Fibroblast of villous mesenchyme (primary cell): ENCODE measurements at places on chromosomes 7 and 10.
A peak's percentile ranks its signal among the peaks of the same experiment; 100 is the strongest.

GRCh38 chr7:120984406-120984805 is 4.1 kb upstream of the CPED1 start:
- no peak for DNase-seq

DNA sequence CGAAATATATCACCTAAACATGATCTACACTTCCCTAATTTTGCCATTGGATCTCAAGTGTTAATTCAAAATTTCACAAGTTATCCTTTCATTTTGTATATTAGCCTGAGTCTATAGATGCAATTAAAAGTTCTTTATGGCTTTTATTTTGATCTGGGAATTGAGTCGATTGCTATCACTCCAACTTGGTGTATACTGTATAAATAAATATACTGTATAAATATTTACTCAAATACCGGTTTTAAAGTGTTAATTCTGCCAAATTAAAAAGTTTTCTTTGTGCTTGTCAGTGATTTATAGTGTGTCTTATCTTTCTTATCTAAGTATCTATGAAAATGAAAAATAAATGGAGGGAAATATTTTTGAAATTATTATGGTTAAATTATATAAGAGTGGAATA is 683.7 kb upstream of the LRRN3 start:
- DNase-seq = no peak

DNA sequence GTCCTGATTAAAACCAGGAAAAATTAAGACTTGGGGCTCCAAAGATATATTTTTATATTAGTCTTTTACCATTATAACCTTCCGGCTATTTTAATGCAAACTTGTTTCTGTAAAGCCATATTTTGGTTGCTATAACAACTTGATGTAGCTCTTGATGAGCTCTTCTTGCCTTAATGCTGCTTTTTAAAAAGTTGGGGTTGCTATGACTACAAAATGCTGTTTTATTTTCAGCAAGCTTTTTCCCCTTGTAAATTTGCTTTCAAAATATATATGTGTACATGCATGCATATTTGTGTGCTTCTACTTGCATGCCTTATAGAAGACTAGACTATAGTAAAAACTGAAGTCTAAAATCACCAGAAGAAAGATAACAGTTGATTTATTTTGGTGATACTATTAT is 99.7 kb downstream of the CSTF2T start:
- DNase-seq = no peak

- peak; percentile 89 for DNase-seq
Observed at GRCh38 chr7:66204822-66205740, at the start of gene TPST1. Gene TPST1 (plus strand): TSS chr7:66205334. CDS start chr7:66240426, 35,092 bp downstream.

GRCh38 chr7:1127001-1127400 is 33.0 kb downstream of the ZFAND2A start:
- no peak for DNase-seq

DNA sequence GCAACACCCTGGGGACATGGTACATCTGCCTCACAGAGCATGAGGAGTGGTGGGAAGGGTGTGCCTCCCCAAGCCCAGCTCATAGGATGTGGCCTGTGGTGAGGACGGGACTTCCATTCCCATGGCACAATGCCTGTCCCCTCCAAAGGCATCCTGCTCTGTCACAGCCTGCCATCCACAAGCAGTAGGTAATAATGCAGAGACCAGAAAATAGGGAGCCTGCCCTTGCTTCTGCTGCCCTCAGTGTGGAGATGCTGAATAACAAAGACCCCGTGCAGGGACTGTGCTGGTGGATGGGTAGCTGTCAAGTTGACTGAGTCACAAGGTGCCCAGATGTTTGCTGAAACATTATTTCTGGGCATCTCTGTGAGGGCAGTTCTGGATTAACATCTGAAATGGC is 199.9 kb upstream of the GRB10 start:
- no peak for DNase-seq

- no peak for DNase-seq
Observed at GRCh38 chr10:34933676-34934075, 118.6 kb upstream of the PARD3 start.
